ENCODE measurements at places on chromosomes 4 and X.
A peak's percentile ranks its signal among the peaks of the same experiment; 100 is the strongest.

- no peak for DNase-seq
These were observed 139.6 kb upstream of the WDR1 start for GRCh38 chr4:10256203-10256602.

DNA sequence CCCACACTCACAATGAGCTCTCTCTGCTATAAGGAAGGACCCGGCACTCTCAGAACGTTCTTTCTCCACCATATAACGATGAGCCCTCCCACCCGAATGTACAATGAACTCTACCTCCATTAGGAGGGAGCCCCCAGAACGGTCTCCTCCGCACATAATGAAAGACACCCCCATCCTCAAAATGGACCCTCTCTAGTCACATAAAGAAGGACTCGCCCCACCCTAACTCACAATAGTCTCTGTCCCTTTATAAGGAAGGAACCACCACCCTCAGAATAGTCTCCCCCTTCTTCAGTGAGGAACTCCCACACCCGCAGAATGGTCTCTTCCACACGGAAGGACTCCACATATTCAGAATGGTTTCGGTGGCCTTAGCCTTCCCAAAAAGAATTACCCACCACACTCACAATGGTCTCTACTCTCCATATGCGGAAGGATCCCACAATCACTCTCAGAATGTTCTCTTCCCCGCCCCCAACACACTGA, 477 bp downstream of the SLC35A2 start:
- DNase-seq: peak; percentile 48

- DNase-seq: no peak
These were observed 434.9 kb downstream of the ARHGAP24 start for GRCh38 chr4:85909851-85910250.

DNA sequence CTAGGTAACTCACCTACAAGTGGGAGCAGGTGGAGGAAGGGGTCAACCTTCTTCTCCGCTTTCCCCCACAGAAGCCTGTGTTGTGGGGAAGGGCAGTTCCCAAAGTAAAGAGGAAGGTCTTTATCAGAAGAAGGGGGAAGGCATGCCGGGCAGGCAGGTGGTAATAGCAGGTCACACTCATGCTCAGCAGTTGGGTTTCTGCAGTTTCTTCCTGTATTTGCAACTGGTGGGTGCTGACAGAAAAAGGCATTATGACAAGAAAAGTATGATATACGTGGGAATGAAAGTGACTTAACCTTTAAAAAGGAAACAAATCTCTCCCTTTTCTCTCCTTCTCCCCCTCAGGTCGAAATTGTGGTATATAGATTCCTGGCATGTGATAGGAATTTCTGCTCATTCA, 3.7 kb downstream of the MTMR1 start:
- peak; percentile 63 for DNase-seq

DNA sequence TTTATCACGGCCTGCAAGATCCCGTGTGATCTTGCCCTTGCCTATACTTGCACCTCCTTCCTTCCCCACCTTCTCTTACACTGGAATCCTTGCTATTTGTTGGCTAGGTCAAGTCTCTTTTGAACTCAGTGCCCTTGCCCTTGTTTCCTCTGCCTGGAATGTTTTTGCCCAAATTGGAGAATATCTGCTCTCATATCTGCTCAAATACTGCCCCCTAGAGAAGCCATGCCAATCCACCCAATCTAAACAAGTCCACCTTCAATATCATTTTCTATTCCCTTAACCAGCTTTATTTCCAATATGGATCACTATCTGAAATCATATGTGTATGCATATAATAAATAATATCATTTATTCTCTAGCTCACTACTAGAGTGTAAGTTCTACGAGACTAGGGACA, 1044.2 kb upstream of the FTHL17 start:
- peak; percentile 1 for DNase-seq

- DNase-seq: no peak
These were observed 10.5 kb downstream of the ZCCHC18 start for GRCh38 chrX:104122829-104123228.

GRCh38 chr4:14125375-14126129, 498.0 kb upstream of the BOD1L1 start:
- peak; percentile 1 for DNase-seq

DNA sequence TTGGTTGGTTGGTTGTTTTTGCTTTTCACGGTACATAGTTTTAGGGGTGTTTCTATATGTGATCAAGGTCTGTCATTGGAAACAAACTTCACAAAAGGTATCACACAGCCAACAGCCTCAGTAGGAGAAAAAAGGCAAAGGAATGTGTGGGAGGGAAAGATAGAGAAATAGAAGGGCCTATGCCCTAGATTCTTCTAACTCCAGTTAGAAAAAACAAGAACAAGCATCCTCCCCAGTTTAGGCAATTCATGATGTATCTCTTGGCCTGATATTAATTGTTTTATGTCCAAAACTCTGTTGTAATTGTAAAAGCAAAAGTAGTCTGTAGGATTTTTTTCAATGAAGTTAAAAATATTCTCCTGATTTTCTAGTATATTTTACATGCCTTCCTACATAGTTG, 192.4 kb upstream of the EDNRA start:
- DNase-seq: no peak

DNA sequence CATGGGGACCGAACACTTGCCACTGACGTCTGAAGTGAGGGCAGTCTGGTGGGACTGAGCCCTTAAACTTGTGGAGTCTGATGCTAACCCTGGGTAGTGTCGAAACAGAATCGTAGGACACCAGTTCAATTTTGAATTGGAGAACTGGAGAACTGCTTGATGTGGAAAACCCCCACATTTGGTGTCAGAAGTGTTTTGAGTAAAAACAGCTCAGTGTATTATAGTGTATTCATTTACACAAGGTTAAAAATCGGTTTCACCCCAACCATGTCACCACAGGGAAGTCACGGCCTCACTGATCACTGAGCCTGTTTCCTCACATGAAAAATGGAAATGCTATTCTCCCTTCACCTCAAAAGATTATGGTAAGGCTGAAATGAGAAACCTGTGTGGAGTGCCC, 21.9 kb downstream of the PIN4 start:
- no peak for DNase-seq

GRCh38 chr4:1369091-1369450, 22.1 kb downstream of the UVSSA start:
- DNase-seq: no peak

DNA sequence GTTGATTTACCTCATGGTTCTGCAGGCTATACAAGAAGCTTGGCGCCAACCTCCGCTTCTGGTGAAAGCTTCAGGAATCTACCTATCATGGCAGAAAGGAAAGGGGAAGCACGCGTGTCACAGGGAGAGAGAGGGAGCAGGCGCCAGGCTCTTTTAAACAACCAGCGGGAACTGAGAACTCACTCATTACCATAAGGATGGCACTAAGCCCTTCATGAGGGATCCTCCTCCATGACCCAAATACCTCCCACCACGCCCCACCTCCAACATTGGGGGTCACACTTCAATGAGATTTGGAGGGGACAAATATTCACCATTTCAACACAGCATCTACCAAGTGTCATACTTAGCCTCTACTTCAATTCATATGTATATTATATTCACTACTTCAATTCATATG, 18.8 kb upstream of the TBC1D8B start:
- no peak for DNase-seq

DNA sequence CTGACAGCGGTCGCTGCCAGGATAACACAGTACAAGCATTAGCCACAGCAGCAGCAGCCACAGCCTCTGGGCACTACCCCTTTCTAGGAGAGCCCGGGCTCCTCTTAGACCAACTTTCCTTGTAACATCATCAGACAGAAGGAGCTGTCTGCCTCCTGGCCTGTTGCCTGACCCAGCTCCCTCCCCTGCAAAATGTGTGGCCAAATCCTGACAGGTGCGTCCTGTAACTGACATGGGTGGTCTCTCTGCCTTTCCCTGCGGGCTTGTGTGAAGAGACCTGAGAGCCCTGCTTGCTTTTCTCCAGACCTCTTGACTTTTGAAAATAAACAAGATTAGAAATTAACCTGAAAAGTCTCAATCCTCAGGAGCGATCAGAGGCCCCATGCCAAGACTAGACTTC, 824.9 kb downstream of the RAPGEF2 start:
- no peak for DNase-seq

GRCh38 chrX:155056471-155056870, 14.5 kb downstream of the CMC4 start:
- DNase-seq: no peak

DNA sequence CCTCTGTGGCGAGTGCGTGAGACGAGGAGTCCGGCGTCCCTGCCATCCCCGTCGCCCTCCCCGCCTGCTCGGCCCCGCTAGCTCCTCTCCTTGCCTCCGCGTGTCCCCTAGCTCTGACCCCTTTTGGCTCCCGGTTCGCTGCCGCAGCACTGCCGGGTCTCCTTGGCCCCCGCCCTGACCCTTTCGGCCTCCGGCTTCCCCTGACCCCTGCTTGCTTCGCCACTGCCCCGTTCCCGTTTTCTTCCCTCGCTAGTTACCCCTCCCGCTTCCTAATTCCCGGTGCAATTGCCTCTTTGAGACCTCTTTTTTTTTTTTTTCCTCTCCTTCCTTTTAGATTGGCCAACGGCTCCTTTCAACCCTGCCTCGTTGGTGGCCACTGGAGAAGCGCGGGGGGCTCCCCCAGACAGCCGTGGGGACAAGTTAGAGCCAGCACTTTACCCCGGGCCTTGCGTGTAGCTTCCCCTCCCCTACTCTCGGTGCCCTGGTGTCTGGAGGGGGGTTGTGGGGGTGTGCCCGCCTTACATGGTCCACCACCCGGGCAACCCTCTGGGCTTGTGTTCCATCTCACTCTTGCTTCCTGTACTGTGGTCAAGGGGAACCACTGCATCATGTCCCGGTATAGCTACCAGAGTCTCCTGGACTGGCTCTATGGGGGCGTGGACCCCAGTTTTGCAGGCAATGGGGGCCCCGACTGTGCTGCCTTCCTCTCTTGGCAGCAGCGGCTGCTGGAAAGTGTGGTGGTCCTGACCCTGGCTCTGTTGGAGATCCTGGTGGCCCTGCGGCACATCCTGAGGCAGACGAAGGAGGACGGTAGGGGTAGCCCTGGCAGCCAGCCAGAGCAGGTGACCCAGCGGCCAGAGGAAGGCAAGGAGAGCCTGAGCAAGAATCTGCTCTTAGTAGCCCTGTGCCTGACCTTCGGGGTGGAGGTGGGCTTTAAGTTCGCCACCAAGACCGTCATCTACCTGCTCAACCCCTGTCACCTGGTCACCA, 548 bp downstream of the TMEM164 start:
- peak; percentile 8 for DNase-seq

- no peak for DNase-seq
These were observed 821.0 kb downstream of the C4orf33 start for GRCh38 chr4:129916991-129917390.

All from NAMALWA (cell line).